Bronchial smooth muscle cell (primary cell): ENCODE measurements at places on chromosomes 2 and 18. TPM values are rescaled to one million over a fixed set of nuclear protein-coding genes. Genes with fewer than 3 reads are reported as not detected.

RAB27B gene
- total RNA-seq: 0.52 and 38.5 TPM in 2 replicates

FAM161A gene
- 2.0 and 2.2 TPM in 2 replicates for total RNA-seq

GRHL1 gene
- total RNA-seq: 0.16 and 0.52 TPM in 2 replicates

TMEM17 gene
- total RNA-seq: 1.9 and 2.5 TPM in 2 replicates

SIX3 gene
- total RNA-seq: not detected in 2 replicates

PCARE gene
- not detected in 2 replicates for total RNA-seq

HOXD3 gene
- not detected in 2 replicates for total RNA-seq

FABP1 gene
- total RNA-seq: 0.09 TPM in 1 of 2 replicates, not detected in the other

COLEC11 gene
- total RNA-seq: not detected in 2 replicates

SCG2 gene
- 0.09 and 0.63 TPM in 2 replicates for total RNA-seq

GULP1 gene
- total RNA-seq: 39.8 and 46.8 TPM in 2 replicates

SLC25A12 gene
- 17.5 and 21.6 TPM in 2 replicates for total RNA-seq

AGXT gene
- not detected in 2 replicates for total RNA-seq

MAL gene
- total RNA-seq: 0.16 and 0.17 TPM in 2 replicates

SPEG gene
- 7.8 and 9.1 TPM in 2 replicates for total RNA-seq

MROH2A gene
- total RNA-seq: under 0.01 TPM in 1 of 2 replicates, not detected in the other

CD8B2 gene
- total RNA-seq: not detected in 2 replicates

CYP27C1 gene
- under 0.01 TPM in 1 of 2 replicates, not detected in the other for total RNA-seq

UGT1A5 gene
- total RNA-seq: not detected in 2 replicates

PRSS56 gene
- not detected in 2 replicates for total RNA-seq

DPP4 gene
- 41.4 and 48.4 TPM in 2 replicates for total RNA-seq

GALNT5 gene
- 30.1 and 160 TPM in 2 replicates for total RNA-seq

KCNIP3 gene
- total RNA-seq: 1.4 and 1.6 TPM in 2 replicates

SPATA3 gene
- total RNA-seq: not detected in 2 replicates

EFR3B gene
- 0.26 and 0.47 TPM in 2 replicates for total RNA-seq

CPO gene
- 0.16 and 0.17 TPM in 2 replicates for total RNA-seq

FRZB gene
- total RNA-seq: 0.17 and 0.32 TPM in 2 replicates

GBX2 gene
- not detected in 2 replicates for total RNA-seq

NMUR1 gene
- 0.09 TPM in 1 of 2 replicates, not detected in the other for total RNA-seq

POTEJ gene
- total RNA-seq: not detected in 2 replicates

SMYD5 gene
- 13.9 and 19.2 TPM in 2 replicates for total RNA-seq

GKN1 gene
- total RNA-seq: not detected in 2 replicates

SLC25A52 gene
- not detected in 2 replicates for total RNA-seq

IL36B gene
- total RNA-seq: not detected in 2 replicates

RNF152 gene
- total RNA-seq: 3.1 and 18.3 TPM in 2 replicates

TRIM54 gene
- total RNA-seq: 0.09 TPM in 1 of 2 replicates, not detected in the other

TMEM200C gene
- total RNA-seq: 0.16 and 0.43 TPM in 2 replicates

ASXL3 gene
- total RNA-seq: under 0.01 and 0.69 TPM in 2 replicates

PSTPIP2 gene
- total RNA-seq: 2.7 and 6.9 TPM in 2 replicates

PROM2 gene
- total RNA-seq: 1.1 and 4.1 TPM in 2 replicates

COL6A3 gene
- 1,632 and 2,334 TPM in 2 replicates for total RNA-seq

CCDC68 gene
- total RNA-seq: under 0.01 and 6.9 TPM in 2 replicates

GAD1 gene
- under 0.01 and 0.09 TPM in 2 replicates for total RNA-seq

CASP10 gene
- 4.7 and 4.8 TPM in 2 replicates for total RNA-seq

PAPOLG gene
- total RNA-seq: 6.1 and 6.6 TPM in 2 replicates
